Eye (tissue), 1 donor: ENCODE measurements at places on chromosomes 3 and 15.

- DNase-seq: no peak
These were observed 476.1 kb downstream of the NAALADL2 start for GRCh38 chr3:175335229-175335628.

GRCh38 chr3:192927016-192927415, 9.4 kb upstream of the MB21D2 start:
- no peak for DNase-seq

GRCh38 chr3:32544894-32545293, 25.8 kb downstream of the DYNC1LI1 start:
- DNase-seq: no peak

DNA sequence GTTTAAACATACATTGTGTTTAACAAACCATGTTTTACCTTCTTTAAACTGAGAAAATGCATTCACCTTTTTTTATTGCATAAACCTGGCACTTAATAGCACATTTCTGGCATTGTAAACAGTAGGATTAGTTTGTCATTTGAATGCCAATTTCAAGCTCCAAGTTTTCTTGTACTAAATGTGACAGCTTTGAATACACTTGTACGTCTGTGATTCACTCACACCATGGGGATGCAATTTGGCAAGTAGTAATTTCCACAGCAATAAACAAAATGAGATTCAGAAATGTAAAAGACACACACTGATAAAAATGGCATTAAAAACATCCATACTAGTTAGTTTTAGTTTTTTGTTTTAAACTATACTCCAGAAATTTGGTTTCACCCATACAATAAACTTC, 598.9 kb downstream of the SI start:
- no peak for DNase-seq

DNA sequence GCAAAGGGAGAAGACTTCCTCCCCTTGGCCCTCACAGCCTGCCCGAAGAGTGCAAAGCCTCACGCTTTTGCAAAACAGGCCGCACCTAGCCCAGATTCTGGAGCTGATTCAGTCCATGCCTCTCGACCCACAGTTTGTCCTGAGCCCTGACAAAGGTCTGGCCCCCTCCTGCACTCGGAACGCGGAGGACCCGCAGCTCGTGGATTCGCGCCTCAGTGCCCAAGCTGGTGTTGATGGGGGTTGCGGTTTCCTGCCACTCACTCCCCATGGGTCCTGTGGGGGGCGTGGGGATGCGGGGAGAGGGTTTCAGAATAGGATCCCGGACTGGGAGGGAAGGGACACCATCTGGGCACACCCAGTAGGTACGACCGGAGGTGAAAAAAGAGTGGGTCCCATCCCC, 594 bp upstream of the CRABP1 start:
- DNase-seq: peak; percentile 69

DNA sequence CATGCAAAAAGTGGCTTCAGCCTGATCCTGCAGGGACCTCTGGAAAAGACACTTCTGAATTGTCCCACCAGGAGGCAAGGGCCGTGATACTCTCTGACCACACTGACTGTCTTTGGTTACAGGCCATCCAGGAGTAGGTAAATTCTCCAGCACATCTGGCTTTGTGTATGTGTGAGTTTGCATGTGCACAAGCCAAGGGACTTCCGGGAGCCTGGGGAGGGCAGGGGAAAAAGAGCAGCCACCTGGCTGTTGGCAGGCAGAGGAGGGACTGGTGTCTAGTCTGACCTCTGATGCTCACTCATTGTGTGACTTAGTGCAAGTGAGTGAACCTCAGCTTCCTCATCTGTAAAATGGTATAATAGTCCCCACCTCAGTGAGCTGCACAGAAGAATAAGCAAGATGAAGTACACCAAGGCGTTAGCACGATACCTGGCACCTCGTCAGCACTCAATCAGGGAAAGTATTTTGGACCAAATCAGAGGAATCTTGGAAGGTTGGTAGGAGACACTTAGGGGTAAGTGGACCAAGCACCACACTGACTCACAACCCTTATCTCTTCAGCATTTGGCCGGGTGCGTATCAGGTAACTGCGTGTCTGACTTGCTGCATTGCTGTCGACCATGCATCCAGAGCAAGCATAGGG, 19.1 kb downstream of the KLHL6 start:
- no peak for DNase-seq

DNA sequence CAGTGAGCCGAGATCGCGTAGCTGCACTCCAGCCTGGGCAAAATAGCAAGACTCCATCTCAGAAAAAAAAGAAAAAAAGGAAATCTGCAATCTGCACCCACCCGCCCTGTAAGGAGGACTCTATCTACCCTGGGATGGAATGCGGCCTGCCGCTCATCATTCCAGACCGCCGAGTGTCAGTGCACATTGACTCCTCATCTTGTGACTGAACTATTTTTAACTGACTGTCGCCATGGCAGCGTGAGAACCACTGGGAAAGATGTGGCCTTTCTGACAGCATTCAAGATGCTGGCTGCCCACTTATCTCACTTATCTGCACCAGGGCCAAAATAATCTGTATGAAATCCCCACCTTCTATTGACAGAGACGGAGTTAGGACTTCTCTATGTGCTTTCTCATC, 38.8 kb upstream of the ANKRD34C start:
- peak; percentile 59 for DNase-seq

DNA sequence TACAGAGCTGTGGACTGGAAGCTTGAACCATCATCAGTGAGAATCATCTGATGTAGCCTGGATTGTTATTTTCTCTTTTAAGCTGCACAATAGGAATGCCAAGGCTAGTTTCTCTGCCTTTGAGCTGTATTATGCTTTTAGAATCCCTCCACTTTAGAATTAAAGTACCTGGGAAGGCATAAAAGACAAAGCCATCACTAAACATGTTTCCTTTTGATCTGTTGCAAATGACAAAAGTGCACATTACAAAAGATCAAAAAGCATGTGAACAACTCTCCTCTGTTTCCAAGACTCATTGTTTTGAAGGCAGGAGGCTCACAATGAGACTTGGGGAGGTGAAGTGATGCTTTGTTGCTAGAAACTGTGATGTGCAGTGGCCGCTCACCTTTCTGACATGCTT, 51.8 kb downstream of the LARS2 start:
- DNase-seq: no peak

DNA sequence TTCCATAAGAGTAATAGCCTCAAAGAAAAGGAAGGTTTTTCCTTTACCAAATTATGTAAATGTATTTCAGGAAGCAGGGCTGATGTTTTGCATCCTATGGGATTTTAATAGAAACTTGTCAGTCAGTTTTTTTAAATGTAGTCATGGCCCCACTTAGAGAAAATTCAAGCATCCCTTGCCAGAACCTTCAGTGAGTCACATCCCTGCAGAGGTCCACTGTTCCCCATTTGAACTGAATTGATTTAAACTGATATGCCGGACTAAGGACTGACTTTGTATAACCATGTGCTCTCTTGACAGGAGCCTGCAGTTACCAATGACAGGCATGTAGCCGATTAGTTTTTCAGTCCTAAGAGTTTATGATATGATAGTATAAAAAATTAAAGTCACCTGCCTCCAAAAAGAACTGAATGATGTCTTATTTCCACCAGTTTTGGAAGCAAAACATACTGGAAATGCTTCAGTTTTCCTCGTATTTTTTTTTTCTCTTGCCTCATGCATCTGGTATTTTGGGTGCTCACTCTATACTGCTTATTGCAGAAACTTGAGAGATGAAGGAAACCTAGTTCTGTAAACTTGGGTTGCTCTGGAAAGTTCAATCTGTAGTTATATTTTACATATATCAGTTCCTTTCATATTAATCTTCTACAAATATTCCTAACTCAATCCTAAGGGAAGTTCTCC, 30.7 kb downstream of the LRTM1 start:
- no peak for DNase-seq

GRCh38 chr3:69332934-69333333, 53.0 kb downstream of the FRMD4B start:
- no peak for DNase-seq

- DNase-seq: peak; percentile 33
These were observed 8.5 kb upstream of the ONECUT1 start for GRCh38 chr15:52798529-52799101.

GRCh38 chr3:48119505-48120193, 68.6 kb downstream of the CDC25A start:
- DNase-seq: no peak

GRCh38 chr3:111786922-111787321, 72.1 kb upstream of the PHLDB2 start:
- no peak for DNase-seq

GRCh38 chr3:50194903-50195500, 3.6 kb downstream of the GNAT1 start:
- no peak for DNase-seq

DNA sequence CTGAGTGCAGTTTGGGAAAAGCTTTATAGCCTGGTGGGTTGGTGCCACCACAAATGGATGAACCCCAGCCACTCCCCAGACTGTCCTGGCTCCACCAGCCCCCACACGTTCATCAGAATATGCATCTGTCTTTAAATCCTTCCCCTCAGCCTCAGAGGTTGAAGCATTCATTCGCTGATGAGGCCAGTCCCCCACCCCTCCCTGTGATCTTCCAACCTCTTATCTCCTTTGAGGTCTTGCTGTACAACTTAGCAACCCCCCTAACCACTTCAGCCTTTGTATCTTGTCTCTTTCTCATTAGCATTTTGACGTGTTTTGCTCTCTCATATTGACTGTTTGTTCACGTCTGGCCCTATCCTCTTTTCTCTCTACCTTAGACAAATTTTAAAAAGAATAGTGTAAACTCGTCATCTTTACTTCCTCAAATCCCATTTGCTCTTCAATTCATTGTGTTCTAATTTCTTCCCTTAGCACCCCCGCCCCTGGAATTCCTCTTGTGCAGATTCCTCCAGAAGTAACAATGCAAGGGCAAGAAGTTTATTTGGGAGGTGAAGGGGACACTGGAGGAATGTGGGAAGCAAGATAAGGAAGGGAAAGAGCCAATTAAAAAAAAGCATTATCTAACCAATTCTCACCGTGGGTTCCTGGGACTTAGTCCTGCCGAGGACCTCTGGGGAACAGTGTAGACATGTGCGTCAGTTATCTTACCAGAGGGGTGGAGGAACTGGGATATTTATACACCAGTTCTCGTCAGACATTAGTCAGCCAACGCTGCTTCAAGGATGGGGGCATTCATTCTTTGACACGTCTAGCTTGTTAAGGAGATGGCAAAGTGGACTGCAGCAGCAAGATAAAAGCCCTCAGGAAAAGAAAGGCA, 38.6 kb downstream of the MOBP start:
- DNase-seq: no peak

- DNase-seq: no peak
These were observed 51.6 kb upstream of the LCTL start for GRCh38 chr15:66617137-66618090.
